ENCODE measurements at places on chromosomes 2 and 18.

GRCh38 chr2:25204190-25204838, 35.9 kb upstream of the POMC start:
- DNase-seq, result no peak

DNA sequence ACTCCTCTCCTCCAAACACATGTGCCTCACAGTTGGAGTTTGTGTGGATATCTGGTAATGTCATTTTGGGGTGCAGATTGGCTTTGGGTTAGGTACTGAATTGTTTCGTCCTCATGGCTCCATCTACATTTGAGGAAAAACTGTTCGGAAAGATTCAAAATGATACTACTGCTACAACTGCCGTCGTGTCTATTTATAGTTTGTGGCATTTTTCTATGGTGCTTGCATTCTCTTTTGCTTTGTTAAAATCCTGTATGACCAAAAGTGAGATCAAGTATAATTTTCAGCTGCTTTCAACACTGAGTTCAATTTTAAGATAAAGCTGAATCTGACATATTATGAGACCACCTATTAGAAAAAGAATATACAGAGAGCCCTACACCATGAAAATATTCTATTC, 176.3 kb upstream of the DSEL start:
- no peak for DNase-seq

DNA sequence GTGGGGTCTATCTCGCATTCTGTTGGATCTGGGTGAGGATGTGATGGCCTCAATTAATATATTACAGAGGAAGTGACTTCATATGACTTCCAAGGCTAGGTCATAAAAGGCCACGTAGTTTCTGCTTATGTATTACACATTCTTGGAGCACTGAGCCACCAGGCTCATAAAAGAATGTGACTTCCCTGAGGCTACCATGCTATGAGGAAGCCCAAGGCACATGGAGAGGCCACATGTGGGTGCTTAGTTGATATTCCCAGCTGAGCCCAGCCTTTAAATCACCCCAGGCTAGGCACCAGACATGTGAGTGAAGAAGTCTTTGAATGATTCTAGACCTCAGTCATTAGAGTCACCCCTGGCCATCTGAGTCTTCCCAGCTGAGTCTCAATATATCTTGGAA, 13.3 kb upstream of the REEP1 start:
- DNase-seq, result no peak

- no peak for DNase-seq
Observed at GRCh38 chr2:85847051-85847588, 41.7 kb downstream of the ST3GAL5 start.

- DNase-seq, result no peak
Observed at GRCh38 chr18:77133051-77133834, 660 bp upstream of the MBP start.

GRCh38 chr2:23703037-23703582, 223.8 kb downstream of the ATAD2B start:
- DNase-seq, result peak; percentile 49

DNA sequence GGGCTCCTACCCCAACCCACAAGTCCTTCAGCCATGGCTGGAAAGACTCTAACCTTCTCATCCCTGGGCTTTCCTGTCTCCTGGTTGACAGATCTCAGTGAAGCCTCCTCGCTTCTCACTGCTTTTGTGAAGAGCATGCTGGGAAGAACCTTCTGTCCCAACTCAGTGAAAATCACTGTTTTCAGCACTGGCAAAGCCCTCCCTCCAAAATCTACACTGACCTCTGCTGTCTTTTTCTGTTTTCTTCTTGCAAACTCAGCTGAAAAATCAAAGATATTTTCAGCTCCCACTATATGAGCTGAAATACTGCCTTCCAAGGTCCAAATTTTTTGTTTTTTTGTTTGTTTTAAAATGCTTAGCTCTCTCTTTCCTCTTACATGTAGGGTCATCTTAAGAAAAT, 266.3 kb upstream of the AGAP1 start:
- DNase-seq, result no peak

GRCh38 chr2:166891727-166892126, 3.4 kb downstream of the XIRP2 start:
- no peak for DNase-seq

- no peak for DNase-seq
Observed at GRCh38 chr2:72185206-72185605, 37.5 kb upstream of the CYP26B1 start.

DNA sequence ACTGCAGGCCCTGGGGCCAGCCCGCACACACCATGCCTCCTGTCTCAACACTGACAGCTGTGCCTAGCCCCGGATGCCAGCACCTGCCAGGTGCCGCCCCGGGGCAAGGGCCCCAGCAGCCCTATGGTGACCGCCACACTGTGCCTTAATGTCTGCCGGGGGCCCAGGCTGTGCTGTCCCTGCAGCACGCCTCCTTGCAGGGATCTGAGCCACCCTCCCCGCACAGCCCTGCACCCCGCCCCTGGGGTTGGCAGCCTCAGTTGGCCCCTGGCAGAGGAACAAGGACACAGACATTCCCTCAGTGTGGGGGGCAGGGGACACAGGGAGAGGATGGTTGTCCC, 8.5 kb upstream of the CAPN10 start:
- no peak for DNase-seq

DNA sequence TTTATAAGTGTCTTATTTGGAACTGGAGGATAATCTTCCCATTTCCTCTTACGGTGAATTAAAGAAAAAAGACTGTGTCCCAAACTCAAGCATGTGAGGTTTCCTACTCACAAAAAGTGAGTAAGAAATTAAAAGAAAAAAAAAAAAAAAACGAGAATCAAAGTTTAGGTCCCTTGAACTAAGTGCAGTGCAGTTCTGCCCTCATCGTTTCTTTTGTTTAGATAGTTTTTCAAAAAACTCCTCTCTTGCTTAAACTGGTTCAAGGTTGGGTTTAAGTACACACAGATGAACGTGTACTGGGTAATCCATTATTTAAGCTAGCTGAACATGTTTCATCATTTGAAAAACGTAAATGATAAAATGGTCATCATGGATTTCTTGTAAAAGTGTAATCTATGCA, 235.9 kb upstream of the KCNJ3 start:
- no peak for DNase-seq

- DNase-seq, result no peak
Observed at GRCh38 chr2:177952151-177952550, 120.4 kb downstream of the PDE11A start.

DNA sequence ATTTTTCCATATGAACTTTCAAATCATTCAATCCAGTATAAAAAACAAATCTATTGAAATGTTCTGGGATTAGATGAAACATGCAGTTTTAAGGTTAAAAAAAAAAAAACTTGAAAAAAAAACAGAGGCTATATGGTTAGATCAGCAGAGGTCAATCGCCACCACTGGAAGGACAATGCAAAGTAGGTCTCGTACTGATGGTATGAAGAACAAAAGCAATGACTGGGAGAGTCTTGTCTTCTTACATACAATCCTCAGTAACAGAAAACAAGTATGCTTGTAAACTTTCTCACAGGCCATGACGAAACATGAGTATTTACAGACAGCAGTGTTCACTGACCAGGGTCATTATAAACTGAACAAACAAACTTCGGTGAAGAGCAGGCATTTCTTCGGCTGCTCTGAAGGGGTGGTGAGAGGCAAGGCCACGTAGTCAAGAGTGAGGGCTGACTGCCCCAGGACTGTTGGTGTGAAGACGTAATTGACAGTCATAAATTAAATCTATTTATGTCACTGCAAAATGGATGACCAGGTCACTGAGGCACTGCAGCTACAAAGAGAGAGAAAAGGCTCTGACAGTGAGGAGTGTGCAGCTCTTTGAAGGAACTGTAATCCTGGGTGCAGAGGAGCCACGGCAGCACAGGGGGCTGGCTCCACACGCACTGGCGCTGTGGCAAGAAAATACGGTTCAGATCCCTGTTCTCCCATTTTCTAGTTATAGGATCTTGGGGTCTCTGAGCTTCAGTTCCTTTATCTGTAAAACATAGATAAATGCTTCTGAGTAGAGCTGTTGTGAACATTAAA, 60.0 kb downstream of the NXPH2 start:
- no peak for DNase-seq

DNA sequence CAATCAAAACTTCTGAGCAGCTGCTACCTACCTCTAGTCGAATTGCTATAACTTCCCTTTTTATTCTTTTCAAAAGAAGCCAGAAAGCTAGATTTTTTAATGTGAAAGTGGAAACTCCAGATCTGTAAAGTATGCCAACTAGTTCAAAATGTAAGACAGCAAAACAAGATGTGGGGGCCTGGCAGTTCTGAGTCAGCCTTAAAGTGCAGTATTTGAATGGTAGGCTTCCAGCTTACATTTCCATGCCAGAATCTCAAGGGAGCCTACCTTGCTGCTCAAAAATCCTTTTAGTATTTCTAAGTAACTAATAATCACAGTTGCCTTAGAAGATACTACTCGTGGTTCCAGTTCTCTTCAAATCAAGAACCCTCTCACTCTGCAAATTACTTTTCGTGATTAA, 1288.7 kb downstream of the LRP1B start:
- no peak for DNase-seq

GRCh38 chr2:127405255-127405610, 13.0 kb upstream of the PROC start:
- no peak for DNase-seq

GRCh38 chr2:131148426-131148825, 43.3 kb downstream of the PLEKHB2 start:
- no peak for DNase-seq

DNA sequence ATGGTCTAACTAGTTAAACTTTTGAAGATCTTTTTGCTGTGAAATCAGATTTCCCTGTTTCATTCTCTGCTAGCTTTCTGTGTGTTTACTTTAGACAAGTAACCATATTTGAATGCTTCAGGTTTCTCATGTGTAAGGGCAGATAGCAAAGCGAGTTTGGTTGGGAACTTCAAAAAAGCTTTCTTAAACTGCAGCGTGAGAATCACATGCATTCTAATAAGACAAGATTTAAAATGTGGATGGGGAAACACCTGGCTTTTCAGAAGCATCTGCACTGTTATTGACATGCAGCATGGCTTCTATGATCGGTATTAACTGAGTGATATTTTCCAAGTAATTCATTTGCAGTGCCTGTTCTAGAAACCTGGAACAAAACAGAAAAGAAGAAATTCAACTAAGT, 119.3 kb downstream of the ABCA12 start:
- no peak for DNase-seq

- DNase-seq, result no peak
Observed at GRCh38 chr2:48440103-48440390, 89.9 kb upstream of the STON1 start.

GRCh38 chr2:82819951-82820350, 1639.1 kb downstream of the SUCLG1 start:
- no peak for DNase-seq

GRCh38 chr2:23657934-23658333, 269.0 kb downstream of the ATAD2B start:
- no peak for DNase-seq

- DNase-seq, result no peak
Observed at GRCh38 chr18:32770054-32770665, 2.7 kb downstream of the KLHL14 start.

GRCh38 chr2:226184940-226185615, 614.5 kb downstream of the IRS1 start:
- no peak for DNase-seq

DNA sequence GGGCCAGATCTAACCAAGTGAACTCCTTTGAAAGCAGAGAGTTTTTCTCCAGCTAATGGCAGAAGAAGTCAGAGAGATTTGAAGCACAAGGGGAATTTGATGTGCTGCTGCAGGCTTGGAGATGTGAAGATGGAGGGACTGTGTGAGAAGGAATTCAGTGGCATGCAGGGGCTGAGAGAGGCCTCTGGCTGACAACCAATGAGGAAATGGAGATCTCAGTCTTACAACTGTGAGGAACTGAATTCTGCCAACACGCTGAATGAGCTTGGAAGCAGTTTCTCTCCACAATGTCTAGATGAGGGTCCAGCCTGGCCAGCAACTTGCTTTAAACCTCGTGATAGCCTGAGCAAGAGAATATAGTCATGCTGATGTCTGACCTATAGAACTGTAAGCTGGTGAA, 224.1 kb upstream of the DPP10 start:
- DNase-seq, result no peak

GRCh38 chr2:239908308-239908707, 116.8 kb downstream of the NDUFA10 start:
- no peak for DNase-seq

GRCh38 chr2:181459621-181460021, 2.4 kb downstream of the ITGA4 start:
- DNase-seq, result no peak

DNA sequence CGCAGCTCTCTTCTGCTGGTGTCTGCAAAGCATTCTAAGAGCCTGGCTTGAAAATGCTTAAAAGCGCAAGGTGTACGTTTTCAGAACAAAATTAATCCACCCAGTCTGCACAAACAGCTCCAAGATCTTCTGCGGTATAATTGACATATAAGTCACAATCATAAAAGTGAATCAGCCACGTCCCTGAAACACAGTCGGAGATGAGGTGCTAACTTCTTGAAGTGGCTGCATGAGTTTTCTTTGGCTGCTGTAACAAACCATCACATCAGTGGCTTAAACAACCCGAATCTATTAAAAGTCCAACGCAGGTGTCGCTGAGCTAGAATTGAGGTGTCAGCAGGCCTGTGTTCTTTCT, 32.6 kb downstream of the ARL4C start:
- DNase-seq, result no peak

DNA sequence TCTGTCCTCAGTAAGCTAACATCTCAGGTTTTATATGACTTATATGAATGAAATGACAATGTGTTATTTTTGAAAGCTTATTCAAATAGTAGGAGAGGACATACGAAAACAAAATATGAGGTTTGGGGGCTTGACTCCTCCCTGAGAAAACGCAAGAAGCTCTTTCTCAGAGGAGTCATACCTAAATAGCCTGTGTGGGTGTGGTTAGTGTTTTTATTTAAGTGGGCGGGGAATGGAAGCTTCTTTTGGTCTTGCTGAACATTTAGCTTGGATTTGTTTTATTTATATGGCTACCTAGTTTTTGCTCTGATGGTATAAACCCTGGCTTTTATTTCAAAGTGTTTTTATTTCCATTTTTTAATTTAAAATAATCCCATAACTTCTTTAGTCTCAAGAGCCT, 72.1 kb upstream of the DSG1 start:
- DNase-seq, result no peak

GRCh38 chr2:72925328-72925943, 8.1 kb downstream of the EMX1 start:
- DNase-seq, result peak; percentile 15

DNA sequence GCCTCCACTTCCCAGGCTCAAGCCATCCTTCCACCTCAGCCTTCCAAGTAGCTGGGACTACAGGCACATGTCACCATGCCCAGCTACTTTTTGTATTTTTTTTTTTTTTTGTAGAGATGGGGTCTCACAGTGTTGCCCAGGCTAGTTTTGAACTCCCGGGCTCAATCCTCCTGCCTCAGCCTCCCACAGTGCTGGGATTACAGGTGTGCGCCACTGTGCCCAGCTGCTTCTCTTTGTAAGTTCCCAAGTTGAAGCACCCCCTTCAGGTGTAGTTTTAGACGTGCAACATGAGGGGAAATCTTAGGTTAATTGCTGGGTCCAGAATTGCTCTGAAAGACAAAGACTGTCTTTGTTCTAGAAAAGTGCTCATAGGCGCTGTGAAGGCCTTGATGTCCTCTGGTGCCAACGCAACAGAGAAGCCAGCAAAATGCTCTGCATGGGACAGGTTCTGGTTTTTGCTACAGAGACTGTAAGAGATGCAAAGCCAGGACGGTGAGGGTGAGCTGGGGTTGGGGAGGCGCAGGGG, 46.6 kb downstream of the RRM2 start:
- DNase-seq, result no peak

All from natural killer cell treated with Interleukin-12 subunit alpha and Interleukin-12 subunit beta and Interleukin-15 and Interleukin-18, amount 100 ng/mL, for 72 hours (primary cell).